Posterior vena cava (tissue), 2 donors: ENCODE measurements at places on chromosomes 4 and X. TPM values are rescaled to one million over a fixed set of nuclear protein-coding genes. Genes with fewer than 3 reads are reported as not detected.

TSPAN6 gene
- 7.8 TPM for total RNA-seq

MMRN1 gene
- 72.8 TPM for total RNA-seq

S100P gene
- 3.5 TPM for total RNA-seq

FAT4 gene
- 24.1 TPM for total RNA-seq

SUPT20HL1 gene
- 0.69 TPM for total RNA-seq

PDGFC gene
- 19.9 TPM for total RNA-seq

MXRA5 gene
- 2.5 TPM for total RNA-seq

RGS12 gene
- total RNA-seq, result 18.7 TPM

- no peak for DNase-seq
Observed at GRCh38 chr4:108834166-108834834, 71.4 kb upstream of the ETNPPL start.

DNA sequence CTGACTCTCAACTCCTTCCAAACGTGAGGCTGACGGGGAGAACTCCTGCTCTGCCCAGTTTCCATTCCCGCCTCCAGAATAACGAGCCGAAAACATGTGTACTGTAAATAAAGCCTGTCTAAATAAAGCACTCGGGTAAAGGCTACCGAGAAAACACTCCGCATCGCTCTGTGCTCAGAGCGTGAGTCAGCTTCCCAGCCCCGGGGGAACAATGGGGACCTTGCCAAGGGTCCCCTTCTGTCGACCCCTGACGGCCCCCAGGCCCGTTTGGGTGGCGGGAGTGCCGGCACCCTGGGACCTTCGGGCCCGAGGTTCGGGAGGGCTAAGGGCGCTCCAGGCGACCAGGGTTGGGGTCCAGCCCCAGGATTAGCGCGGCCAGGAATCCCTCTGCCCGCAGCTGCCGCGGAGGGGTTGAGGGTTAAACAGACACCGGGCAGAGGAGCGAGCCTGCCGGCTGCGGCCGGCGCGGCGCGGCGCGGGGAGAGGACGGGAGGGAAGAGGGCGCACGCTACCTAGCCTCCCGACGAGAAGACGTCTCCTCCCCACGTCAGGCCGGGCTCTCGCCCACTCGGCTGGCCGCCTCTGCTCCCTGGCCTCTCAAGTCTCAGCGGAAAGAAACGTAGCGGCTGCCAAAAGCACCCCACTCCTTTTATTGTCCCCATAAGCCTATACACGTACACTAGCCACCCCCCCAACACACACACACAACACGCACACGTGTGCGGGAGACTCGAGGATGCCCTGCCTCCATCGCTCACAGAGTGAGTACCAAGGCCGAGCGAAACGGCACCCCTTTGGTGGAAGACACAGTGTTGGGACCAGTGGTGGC is 85.5 kb downstream of the BCOR start:
- DNase-seq, result peak; percentile 80

- no peak for DNase-seq
Observed at GRCh38 chr4:75698963-75699228, 25.5 kb upstream of the USO1 start.

- peak; percentile 91 for DNase-seq
Observed at GRCh38 chr4:181143250-181143854, 1099.8 kb upstream of the TENM3 start.

DNA sequence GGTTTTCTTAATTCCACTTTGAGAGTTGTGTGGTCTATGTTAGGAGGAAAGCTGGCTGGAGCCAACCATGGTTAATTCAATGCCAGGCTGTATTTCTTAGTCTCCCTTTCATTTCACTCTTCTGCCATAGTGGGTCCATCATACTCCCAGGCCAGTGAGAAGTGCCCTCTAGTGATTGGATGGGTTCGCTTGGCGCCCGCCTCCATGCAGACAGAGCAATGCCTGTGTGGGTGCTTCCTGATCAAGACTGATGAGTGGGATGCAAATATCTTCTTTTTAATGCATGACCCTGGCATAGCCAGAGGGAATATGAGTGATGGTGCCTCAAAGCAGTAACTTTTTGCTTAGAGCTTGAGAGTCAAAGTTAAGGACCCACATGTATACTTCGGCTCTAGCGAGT is 6.4 kb downstream of the BMX start:
- DNase-seq, result no peak

- DNase-seq, result no peak
Observed at GRCh38 chr4:57405359-57405758, 295.2 kb upstream of the IGFBP7 start.

DNA sequence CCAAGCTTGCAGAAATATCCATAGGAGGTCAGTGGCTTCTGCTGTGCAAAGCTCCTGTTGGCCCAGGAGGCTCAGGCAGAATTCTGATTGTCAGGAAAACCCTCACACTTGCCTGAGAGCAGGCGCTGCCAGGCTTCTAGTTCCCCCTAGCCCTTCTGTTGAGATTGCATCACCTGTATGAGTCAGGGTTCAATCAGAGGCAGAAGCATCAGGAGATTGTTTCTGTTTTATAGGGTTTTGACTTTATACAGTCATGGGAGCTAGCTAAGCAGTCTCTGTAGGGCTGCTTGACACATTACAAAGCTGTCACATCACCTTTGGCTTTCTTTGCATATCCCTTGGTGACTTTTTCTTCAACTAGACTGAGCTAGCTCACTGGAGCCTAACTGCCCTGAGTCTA is 27.8 kb downstream of the DIPK2B start:
- no peak for DNase-seq

DNA sequence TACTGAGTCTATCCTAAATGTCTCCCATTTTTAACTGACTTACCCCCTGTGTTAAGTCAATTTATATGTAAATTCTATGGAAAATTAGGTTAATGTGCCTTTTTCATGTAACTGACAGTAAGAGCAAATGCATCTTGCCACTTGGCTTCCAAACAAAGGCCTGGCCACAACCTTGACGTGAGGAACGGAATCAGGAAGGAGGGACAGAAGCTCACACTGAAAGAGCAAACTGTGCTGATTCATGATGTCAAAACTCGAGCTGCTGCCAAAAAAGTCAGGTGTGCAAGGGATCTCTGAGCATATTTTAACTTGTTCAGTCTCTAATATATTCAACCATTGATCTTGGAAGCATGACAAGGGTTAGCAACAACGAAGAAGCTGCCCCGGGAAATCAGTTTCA is 35.8 kb downstream of the GPM6A start:
- no peak for DNase-seq

- no peak for DNase-seq
Observed at GRCh38 chrX:38206036-38206435, 14.6 kb downstream of the SRPX start.

DNA sequence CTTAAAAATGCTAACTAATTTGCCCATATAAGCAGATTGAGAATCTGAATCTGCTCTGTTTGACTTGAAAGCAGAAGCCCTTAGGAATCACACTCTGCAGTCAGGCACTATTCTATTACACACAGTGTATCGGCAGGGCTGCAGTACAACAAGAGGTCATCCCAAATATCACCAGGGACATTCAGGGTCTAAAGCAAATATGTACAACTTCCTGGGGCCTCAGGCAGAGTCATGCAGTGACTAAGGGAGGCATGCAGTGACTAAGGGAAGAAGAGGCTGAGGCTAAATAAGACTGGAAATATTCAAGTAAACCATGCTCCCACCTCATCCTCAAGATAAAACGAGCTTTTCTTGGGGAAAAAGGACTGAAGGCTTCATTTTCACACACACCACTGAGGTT is 20.9 kb downstream of the MAPK10 start:
- no peak for DNase-seq

DNA sequence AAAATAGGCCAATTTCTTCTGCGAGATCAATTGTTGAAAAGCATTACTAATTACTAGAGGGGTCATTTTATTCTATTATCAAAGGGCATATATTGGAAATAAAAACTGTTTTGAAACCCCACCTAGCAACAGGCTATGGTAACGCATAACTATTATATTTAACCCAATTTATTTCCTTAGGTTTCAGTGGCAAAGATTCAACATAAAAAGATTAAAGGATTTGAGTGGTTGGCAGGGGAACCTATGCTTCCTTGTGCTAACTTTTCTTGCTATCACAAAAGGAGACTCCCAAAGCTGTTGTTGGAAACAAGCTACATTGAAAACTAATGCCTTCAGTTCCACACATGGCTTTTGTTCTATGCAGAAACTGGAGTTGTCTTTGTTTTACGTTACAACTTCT is 166.9 kb upstream of the KLF3 start:
- no peak for DNase-seq

DNA sequence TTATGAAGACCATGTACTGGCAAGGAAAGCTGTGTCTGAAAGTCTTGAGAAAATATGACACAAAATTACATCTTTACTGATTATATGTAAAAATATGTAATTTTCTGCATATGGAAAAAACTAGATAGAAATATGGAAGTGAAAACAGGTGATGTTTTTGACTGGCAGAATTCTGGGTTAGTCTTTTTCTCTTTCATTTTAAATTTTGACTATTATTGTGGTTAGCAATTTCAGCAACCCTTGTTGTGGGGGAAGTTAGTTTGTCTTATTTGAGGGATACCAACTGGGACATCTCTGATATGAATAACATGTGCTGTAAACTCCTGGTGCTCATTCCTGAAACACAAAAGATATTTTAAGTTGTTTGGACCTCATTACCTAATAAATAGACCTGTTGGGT is 49.9 kb upstream of the CPEB2 start:
- no peak for DNase-seq

DNA sequence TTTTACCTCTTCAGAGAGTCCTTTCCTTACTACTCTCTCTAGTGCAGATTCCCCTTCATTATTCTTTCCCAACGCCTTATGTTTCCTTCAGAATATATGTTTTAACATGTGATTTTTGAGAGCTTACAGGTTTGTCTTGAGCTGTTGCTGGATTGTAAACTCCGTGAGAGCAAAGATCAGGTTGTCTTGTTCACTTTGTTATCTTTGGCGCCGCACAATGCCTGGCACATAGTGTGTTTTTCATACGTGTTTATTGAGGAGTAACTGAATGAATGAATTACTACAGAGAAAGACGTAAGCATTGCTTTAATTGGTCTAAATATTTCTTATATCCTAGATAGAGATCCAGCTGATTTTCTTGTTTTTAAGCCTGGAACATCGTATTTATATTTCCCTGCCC is 80.5 kb upstream of the SLC4A4 start:
- no peak for DNase-seq

DNA sequence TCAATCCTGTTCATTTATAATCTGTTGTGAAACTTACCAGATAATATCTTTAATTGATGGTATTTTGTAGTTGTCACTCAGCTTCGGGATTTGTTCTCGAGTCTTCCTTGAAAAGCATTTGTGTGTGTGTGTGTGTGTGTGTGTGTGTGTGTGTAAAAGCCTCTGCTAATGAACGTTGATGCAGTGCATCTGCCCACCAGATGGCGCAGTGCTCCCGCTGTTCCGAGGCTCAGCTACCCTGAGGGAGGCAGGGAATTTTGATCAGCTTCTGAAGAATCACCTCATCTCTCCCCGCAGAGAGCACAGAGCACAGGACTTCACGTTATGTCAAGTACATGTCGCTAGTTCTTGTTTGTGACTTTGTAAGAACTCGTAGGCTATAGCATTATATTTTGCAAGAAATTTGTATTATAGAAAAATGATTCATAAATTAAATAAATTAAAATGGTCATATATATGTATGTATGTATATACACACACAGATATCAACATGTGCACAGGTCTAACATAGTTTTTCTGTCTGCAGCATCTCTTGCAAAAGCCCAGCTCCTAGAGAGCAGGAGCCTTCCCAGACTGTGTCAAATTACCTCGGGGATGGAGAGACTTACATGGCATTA is 316.7 kb upstream of the IGFBP7 start:
- peak; percentile 90 for DNase-seq

DNA sequence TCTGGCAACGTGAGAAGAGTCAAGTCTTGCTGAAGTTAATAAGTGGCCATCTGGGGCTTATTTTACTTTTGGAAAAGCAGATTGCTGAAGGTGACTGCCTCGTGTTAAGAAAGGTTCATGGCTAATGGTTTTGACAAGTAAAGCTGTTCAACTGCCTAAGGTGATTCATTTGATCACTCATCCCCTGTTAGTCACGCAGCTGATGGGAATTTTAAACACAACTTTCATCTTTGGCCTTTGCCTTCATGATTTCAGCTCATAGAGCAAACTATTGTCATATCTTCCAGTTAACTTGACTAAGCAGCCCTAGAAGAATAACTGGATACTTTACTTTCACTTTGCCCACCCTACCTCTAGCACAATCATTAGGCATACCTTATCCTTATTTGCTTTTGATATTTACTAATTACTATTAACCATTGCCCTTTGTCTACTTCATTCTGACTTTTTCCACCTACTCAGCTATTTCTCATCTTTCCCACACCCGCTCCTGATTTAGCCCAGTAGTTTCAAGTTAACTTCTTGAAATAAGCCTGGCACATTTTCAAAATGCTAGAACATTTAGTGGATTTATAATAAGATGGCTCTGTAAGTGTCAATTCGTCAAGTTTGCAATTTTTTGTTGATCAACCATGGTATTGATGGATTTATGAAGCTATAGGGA is 170.6 kb upstream of the S100G start:
- no peak for DNase-seq

GRCh38 chrX:106899276-106899675 is 3.9 kb downstream of the RIPPLY1 start:
- no peak for DNase-seq

DNA sequence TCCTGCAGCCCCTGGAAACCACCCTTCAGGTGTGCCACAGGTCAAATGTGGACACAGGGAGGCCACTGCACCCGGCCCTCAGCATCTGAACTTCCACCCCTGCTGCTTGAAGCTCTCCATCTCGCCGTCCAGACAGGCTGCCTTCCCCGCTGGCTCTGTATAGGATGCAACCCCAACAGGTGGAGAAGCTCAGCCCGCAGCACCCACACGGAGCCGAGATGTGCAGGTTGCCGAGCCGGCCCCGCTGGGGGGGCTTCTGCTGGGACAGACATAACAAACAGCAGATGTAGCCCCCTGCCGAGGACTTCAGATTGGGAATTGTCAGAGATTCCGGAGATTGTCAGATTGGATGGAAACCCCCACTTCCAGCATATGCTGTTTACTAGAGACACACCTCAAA is 20.5 kb downstream of the TMEM187 start:
- no peak for DNase-seq
